ENCODE measurements at places on chromosomes 2 and 18. TPM values are rescaled to one million over a fixed set of nuclear protein-coding genes. Genes with fewer than 3 reads are reported as not detected.

Gene SLC4A5
- total RNA-seq, result 3.6 TPM

Gene KYNU
- total RNA-seq, result 1.0 TPM

Gene AQP12A
- total RNA-seq, result not detected

Gene RGPD3
- not detected for total RNA-seq

Gene FAM110C
- total RNA-seq, result 0.68 TPM

Gene IGFBP5
- total RNA-seq, result 0.14 TPM

Gene ZC3H6
- total RNA-seq, result 21.3 TPM

Gene NEU4
- total RNA-seq, result not detected

Gene BOLL
- not detected for total RNA-seq

Gene BAZ2B
- 31.9 TPM for total RNA-seq

Gene NCKAP5
- not detected for total RNA-seq

Gene STARD6
- total RNA-seq, result not detected

Gene HOXD12
- not detected for total RNA-seq

Gene HOXD1
- not detected for total RNA-seq

Gene ARL4C
- total RNA-seq, result 210 TPM

Gene KLHL29
- total RNA-seq, result 1.7 TPM

Gene KCNK3
- total RNA-seq, result not detected

Gene MC5R
- 0.17 TPM for total RNA-seq

Gene ASIC4
- 0.08 TPM for total RNA-seq

Gene TMEM182
- total RNA-seq, result 6.0 TPM

Gene LHCGR
- not detected for total RNA-seq

Gene PSTPIP2
- total RNA-seq, result 12.6 TPM

Gene PNPT1
- 29.2 TPM for total RNA-seq

Gene SNTG2
- total RNA-seq, result 3.5 TPM

Gene DTNA
- total RNA-seq, result not detected

Gene ELOA2
- not detected for total RNA-seq

Gene NFE2L2
- total RNA-seq, result 71.0 TPM

Gene ANKRD62
- not detected for total RNA-seq

Gene AGXT
- total RNA-seq, result not detected

Gene CCDC68
- not detected for total RNA-seq

Gene CYTIP
- 238 TPM for total RNA-seq

Gene KCNG2
- total RNA-seq, result not detected

Gene AOX1
- total RNA-seq, result not detected

Gene GALR1
- not detected for total RNA-seq

All from activated naive CD8-positive, alpha-beta T cell treated with anti-CD3 and anti-CD28 coated beads, Interleukin-2, amount 10 ng/mL, durations not matched to agents 7 days and 5 days (primary cell).